ENCODE measurements at places on chromosomes 6 and 20.

DNA sequence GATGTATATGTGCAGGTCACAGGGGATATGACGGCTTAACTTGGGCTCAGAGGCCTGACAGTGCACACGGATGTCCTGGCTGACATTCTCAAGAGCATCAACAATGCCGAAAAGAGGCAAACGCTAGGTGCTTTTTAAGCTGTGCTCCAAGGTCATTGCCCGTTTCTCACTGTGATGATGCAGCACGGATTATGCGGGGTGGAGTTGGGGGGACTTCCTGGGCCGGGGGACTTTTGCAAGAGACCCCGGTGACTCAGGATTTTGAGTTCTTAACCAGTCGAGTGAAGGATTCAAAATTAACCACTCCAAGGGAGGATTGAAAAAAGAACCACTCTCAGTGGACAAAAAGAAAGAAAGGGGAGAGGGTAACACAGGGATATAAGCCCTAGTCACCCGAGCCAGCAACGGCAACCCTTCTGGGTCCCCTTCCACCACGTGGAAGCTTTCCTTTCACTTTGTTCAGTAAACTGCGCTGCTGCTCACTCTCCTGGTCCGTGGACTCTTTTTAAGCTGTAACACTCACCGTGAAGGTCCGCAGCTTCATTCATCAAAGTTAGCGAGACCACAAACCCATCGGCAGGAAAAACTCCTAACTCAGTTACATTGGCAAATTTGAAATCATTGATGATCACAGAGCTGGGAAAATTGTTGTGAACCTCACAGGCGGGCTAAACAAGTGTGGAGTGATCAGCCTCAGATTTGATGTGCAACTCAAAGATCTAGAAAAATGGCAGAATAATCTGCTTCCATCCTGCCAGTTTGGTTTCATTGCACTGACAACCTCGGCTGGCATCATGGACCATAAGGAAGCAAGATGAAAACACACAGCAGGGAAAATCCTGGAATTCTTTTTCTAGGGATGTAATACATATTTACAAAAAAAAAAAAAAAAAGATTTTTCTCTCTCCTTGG, 199.3 kb downstream of the ARID1B start:
- DNase-seq = peak; percentile 67

GRCh38 chr6:10403385-10404106, 11.3 kb downstream of the TFAP2A start:
- DNase-seq = no peak

DNA sequence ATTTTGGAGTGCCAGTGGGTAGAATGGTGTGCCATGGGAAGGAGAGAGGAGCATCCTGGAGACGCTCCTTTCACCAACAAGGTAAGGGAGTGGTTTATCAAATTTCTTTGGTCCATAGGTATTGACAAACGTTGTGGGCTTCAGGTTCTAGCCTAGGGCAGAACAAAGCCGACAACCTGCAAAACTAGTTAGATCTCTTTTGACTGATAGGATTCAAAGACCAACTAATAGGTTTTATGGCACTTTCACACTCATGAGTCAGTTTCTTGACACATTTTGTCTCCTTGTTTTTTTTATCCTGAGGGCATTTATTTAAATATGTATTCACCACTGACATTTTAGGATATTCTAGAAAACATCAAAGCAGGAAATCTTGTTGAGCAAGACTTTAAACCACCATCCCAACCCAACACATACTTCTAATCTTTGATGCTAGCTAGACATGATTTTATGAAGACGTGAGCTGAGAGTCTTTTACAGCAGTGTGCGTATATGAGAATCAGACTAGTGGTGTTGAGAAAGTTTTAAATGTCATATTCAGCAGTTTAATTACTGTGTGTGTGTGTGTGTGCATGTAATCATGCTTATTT, 370.4 kb upstream of the HSF2 start:
- DNase-seq = no peak

DNA sequence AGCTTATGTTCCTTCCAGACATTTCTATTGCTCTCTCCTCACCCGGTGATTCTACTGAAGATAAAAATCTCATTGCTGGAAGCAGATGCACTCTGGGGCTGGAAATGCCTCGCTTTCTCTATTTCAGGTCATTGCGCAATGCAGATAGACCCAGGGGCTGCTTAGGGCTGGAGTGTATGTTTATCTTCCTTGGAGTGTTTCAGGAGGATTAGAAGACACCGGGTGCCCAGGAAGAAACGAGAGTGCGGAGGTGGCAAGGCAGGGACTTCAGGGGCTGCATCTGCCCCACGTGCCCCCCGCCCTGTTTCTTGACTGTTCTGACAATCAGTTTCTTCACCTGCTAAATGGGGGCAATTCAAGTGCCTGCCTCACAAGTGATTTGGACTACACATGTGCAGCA, 45.6 kb upstream of the IYD start:
- DNase-seq = no peak

DNA sequence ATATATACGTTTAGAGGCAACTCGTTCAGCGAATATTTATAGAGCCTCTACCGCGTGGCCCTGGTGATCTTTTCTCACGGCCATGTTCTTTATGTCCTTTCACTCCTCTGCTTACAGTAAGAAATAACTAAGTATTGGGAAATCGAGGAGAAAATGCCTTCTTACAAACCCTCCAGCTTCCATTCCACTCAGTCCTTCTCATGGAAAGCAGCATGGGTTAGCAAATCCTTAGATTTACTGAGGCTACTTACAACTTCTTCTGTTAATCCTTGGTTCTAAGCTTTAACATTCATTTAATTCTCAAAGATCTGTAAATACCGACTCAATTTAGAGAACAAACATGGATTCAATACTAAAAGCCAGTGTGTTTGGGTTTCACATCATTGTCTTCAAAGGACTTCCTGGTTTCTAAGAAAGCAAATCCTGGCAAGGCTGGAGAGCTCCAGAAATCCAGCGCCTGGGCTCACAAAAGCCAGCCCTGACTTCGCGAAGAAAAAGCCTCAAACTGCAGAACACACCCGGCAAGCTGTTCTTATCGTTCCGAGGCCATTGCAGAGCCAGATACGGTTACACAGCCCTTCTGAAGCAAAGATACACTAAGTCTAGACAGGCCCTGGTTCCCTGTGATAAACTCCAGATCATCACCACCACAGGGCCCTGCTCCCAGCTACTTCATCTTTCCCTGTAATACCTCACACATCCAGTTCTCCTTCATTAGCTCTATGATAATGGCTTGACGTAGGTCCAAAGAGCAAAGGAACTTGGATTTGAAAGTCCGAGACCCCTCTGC, 19.2 kb downstream of the AGPAT4 start:
- DNase-seq = peak; percentile 72

DNA sequence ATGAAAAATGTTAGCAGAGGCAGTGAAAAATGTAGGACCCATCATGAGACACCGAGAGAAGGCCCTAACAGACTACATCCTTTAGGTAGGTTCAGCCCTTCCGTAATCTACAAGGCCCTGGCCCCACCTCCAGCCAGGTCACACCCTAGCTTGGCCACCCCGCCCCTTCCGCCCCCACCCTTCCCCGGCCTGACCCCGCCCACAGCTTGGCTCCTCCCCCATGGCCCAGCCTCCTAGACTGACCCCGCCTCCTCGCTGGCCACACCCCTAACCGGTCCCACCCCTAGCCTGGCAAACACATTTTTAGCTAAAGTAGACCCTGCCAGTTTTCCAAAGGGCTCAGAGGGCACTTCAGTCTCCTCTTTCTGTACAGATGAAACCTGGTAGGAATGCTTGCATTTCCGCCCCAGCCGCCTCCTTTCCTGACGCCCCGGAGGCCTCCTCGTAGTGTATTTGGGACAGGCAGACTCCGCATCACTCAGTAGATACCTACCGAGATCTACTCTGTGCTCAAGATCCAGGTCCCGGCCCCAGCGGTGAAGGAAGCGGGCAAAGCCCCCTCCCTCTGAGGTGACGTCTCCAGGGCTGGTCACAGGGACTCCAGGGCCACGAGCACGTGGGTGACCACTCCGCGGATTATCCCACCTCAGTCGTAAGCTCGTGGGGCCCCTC, 443.5 kb downstream of the PREX1 start:
- DNase-seq = no peak

DNA sequence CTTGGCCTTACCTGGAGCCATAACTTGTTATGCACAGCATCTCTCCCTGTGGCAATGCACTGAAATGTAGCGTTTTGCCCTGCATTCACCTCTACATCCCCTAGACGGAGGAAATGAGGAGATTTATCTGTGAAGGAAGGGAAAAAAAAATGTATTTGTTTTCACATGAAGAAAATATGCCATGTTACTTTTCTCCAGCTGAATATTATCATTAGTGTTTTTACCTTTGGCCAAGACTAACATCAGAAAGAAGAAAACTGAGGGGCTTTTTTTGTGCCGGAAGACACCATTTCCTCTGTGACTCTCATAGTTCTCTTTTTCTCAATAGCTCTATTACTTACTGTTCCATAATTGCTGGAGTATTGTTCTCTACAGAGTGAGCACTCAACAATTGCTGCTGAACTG, 280.4 kb downstream of the PTPRK start:
- no peak for DNase-seq

- DNase-seq = no peak
Measured at GRCh38 chr20:62155428-62156253, 12.1 kb downstream of the SS18L1 start.

DNA sequence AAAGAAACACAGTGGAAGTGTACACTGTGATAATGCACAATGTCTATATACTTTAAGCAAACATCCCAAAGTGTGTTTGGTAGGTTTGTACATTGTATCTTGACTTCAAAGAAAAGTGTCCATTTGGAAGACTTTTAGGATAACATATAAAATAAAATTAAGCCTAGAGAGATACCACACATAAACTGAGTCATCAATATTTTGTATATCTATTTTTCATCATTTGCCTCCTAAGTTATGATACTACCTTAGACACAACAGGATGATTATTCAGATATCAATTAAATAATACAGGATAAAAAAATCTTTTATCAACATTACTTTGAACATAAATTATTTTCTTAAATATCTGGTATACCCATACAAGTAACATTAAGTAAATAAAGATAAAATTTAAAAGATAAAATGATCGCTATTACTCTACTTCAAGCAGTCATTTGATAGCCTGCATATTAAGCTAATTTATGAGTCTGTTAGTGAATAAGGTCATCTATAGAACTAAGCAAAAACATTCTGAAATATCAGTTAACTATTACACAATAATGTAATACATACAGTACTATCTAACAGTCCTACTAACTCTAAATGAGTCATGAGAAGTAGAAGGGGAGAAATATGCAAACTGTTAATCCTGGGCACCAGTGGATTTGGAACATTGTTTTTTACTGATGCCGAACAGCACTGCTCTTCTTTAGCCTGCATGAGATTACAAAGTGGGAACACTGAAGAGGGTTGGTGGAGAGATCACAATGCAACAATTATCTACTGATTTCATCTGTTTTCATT, 158.4 kb upstream of the SIM1 start:
- DNase-seq = no peak

DNA sequence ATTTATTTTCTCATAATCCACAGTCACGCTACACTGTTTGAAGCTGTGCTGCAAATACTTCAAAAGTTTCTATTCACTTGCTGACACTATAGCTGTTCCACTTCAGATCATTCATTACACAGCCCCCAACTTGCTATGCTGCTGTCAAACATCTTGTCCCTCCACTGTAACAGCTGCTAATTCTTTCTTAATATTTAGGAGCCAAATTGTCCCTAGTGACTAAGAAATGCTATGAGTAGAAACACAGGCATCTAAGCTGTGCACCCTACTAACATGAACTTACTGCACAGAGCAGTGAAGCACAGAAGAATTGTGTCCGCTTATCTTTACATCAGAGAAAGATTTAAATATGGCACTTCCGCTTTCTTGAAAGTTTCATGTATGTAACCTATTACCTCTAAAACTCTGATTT, 91.3 kb downstream of the PDE10A start:
- DNase-seq = peak; percentile 53

GRCh38 chr6:52724042-52724405, 39.3 kb downstream of the GSTA2 start:
- DNase-seq = no peak

GRCh38 chr20:3828798-3829197, 8.5 kb downstream of the AP5S1 start:
- DNase-seq = no peak

DNA sequence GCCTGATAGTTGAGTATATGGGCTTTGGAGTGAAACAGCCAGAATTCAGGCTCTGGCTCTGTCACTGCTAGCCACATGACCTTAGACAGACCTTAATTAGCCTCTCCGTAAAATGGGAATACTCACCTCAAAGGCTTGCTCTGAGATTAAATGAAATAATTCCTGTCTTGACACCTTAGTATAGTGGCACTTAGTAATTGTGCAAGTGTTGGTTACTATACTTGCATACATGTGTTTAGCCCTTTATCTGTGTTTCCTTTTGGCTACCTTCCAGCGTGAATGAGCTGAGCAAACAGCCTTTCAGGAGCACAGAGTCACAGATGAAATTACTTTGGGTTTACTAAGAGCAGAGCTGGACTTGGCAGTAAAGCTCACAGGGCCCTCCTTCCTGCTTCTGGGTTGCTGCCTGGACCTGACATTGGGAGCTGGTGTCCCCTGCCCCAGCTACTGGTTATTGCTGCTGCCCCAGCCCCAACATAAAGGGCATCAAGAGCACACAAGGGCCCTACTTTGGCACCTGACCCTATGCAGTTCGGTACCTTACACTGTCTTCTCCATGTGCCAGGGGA, 32.8 kb downstream of the CD164 start:
- DNase-seq = peak; percentile 81

- no peak for DNase-seq
Measured at GRCh38 chr6:90326404-90327057, 29.9 kb upstream of the BACH2 start.

- no peak for DNase-seq
Measured at GRCh38 chr6:112979830-112980229, 632.7 kb downstream of the RFPL4B start.

GRCh38 chr6:44462797-44463727, 75.6 kb downstream of the CDC5L start:
- DNase-seq = peak; percentile 17

DNA sequence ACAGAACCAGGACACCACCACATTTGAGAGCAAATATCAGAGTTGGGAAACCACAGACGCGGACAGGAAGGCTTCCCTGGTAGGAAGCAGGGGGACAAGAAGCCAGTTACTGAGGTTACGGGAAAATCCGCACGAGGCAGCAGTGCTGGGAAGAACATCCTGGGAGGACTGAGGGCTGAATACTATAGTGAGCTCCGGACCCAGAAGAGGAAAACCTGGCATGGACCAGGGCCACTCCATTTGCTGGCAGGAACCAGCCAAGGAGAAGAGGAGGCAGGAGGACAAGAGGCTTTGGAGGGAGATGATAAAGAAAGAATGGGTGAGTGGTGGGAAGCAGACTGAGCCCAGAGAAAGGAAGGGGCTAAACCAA, 6.1 kb upstream of the DSN1 start:
- DNase-seq = no peak

GRCh38 chr6:12654107-12654506, 62.5 kb upstream of the PHACTR1 start:
- DNase-seq = no peak

GRCh38 chr6:96153775-96154174, 138.0 kb downstream of the FUT9 start:
- DNase-seq = no peak
